ENCODE measurements at places on chromosomes 4 and X.

DNA sequence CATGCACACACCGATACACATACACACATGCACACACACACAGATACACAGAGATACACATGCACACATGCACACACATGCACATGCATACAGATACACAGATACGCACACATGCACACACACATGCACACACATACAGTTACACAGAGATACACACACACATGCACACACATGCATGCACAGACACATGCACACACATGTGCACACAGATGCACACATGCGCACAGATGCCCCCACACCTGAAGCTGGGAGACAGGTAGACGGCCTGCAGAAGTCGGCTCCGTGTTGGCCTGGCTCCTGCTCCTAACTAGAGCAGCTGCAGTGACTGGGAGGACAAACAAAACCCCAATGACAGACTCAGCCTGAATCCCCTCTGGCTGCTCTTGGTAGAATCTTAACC lies 46.8 kb downstream of the PSAPL1 start:
- no peak for DNase-seq

DNA sequence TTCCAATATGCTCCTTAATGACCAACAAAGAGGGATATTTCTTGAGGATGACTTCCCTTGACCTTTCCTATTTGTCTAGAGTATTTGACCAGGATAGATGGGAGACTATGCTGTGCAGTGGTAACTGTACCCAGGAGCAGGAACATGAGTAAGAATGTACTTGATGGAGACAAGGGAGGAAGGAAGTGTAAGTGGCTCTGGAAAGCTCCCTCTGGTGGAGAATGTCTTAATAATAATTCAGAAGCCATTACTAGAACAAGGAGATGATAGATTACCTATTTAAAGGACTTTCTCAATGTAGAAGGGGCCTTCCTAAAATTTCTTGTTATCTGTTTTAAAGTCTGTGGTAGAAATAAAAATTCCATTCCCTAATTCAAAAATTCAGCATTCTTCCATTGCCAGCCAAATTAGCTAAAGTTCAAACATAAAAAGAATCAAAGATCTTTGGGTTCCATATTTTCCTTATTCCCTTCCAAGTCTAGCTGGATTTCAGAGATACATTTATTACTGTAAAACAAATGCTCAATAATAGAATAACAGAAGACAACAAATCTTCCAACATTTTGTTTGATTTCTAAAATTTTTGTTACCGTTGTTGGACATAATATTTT lies 83.8 kb downstream of the GRID2 start:
- DNase-seq = peak; percentile 33

- DNase-seq = no peak
Observed at GRCh38 chr4:70902577-70903290, 565 bp downstream of the MOB1B start.

- no peak for DNase-seq
Observed at GRCh38 chr4:146814750-146815149, 130.9 kb downstream of the TTC29 start.

GRCh38 chr4:98945297-98945850 lies 16.4 kb upstream of the EIF4E start:
- DNase-seq = no peak

- no peak for DNase-seq
Observed at GRCh38 chrX:49892542-49892941, 13.3 kb downstream of the USP27X start.

DNA sequence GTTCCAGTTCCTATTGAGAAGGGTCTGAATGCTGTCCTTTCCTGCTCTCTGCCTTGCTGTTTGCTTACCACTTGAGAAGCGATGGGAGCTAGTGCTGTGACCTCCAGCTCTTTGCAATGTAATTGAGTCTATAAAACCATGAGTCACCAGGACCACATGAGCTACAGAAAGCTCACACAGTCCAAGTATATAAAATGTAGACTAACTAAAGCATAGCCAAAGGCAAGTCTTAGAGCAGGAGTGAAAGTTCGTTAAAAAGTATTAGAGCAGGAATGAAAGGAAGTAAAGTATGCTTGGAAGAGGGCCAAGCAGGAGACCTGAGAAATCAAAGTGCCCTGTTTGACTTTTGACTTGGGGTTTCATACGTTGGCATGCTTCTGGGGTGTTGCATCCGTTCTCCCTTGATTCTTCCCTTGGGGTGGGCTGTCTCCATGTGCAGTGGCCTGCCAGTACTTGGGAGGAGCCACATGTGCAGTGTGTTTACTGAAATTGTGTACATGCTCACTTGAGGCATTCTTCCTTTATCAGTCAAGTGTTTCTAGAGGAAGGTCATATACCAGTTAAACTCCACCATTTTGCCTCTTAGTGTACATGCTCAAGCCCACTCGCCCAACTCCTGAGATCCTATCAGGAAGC lies 71.3 kb upstream of the KIT start:
- DNase-seq = no peak

All from iPS DF 6.9 (cell line).